NCI-H1105 (cell line): ENCODE measurements at places on chromosomes 6 and 20.
A peak's percentile ranks its signal among the peaks of the same experiment; 100 is the strongest.

GRCh38 chr20:63420359-63421093, 51.9 kb downstream of the KCNQ2 start:
- no peak for DNase-seq

DNA sequence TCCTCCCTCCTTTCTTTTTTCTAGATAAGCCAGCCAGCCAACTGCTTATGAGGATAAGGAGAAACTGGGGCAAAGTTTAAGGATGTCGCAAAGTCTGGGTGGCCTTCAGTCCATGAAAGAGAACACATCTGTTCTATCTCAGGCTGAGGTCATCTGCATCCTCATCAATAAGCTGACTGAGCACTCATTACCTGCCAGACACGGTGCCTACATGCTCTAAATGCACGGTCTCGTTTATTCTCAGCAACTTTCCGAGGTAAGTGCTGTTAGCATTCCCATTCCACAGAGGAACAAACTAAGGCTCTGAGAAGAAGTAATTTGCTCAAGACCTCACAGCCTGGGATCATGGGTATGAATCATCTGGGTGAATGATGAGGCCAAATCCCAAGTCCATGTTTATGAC, 133.1 kb downstream of the BCAS1 start:
- no peak for DNase-seq

GRCh38 chr6:127582777-127583462, 5.9 kb downstream of the C6orf58 start:
- DNase-seq: no peak

GRCh38 chr6:161079566-161080262, 88.1 kb downstream of the MAP3K4 start:
- DNase-seq: no peak

DNA sequence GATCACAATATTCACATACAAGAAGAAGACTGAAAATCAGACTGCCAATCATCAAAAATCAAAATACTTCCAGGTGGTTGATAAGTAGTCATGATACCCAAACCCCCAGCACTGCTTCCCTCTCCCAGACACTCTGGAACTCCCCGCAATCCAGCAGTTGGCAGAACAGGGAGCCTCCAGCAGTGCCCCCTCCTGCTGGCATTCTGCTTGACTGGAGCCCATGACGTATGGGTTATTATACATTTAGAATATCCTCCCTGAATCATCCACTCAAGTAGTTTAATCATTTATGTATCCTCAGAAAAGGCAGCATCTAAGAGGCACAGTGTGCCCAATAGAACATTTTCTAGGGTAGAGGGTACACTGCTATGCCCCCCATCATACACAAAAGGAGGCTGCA, 9.3 kb upstream of the OGFRL1 start:
- DNase-seq: no peak

- no peak for DNase-seq
These were observed at the start of gene ASIP for GRCh38 chr20:34240693-34241615. TSS of gene ASIP (plus strand) at chr20:34241423. CDS start at chr20:34260375, 18,952 bp downstream.

DNA sequence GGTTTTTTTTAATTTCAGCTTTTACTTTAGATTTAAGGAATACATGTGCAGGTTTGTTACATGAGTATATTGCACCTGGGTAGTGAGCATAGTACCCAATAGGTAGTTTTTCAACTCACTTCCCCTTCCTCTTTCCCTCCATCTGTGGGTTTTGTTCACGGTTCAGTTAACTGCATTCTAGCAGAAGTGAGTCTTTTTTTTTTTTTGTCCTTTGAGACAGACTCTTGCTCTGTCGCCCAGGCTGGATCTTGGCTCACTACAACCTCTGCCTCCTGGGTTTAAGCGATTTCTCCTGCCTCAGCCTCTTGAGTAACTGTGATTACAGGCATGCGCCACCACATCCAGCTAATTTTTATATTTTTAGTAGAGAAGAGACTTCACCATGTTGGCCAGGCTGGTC, 8.7 kb downstream of the UBR2 start:
- no peak for DNase-seq

- DNase-seq: no peak
These were observed 42.8 kb upstream of the LOC128125822 start for GRCh38 chr6:63529498-63529897.

DNA sequence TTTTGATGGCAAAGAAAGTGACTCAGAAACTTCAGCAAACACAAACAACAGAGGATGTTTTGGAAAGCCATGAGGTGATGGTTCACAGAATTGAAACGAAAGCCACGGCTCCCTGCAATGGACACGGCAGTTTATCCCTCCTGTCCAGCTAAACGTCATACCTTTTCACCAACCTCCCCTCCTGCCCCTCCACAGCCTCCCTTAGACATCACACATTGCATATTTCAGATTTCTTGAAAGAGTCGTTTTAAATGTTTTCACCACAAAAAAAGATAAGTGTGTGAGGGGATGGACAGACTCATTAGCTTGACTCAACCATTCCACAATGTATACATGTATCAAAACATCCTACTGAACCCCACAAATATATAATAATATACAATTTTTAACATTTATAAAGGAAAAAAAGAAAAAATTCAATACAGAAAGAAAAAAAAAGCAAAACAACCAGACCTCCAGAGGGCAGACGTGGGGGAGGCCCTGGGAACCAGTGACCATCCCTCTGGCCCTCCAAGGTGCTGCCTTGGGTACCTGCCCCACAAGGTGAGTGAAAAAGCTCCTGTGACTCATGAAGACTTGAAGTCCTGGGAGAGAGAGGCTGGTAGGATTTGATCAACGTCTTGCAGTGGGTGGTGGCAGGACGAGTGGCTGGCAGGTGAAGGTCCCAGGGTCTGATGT, 117.2 kb upstream of the THBS2 start:
- DNase-seq: no peak

GRCh38 chr20:39800111-39800510, 838.0 kb downstream of the DHX35 start:
- no peak for DNase-seq

- DNase-seq: no peak
These were observed 31.7 kb upstream of the SPAG4 start for GRCh38 chr20:35583636-35584560.

- peak; percentile 8 for DNase-seq
These were observed 481.5 kb upstream of the JAG1 start for GRCh38 chr20:11155156-11155756.

GRCh38 chr6:125807293-125807692, 16.5 kb downstream of the NCOA7 start:
- no peak for DNase-seq

GRCh38 chr6:25061289-25061936, 125.7 kb upstream of the RIPOR2 start:
- no peak for DNase-seq

DNA sequence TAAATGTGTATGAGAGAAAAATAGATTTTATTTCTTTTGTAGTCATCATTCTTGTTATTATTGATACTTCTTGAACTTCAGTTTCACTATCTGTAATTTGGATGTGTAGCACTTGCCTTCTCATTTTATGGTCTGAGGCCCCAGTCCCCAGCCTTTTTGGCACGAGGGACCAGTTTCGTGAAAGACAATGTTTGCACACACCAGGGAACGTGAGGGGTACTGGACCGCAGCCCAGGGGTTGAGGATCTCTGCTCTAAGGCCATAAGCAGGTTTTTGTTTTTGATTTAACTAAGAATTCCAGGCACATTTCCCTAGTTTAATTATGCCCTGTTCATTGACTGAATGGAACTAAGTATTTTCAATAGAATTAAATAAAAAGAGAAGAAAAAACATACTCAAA, 261.5 kb downstream of the BMP2 start:
- DNase-seq: peak; percentile 13

DNA sequence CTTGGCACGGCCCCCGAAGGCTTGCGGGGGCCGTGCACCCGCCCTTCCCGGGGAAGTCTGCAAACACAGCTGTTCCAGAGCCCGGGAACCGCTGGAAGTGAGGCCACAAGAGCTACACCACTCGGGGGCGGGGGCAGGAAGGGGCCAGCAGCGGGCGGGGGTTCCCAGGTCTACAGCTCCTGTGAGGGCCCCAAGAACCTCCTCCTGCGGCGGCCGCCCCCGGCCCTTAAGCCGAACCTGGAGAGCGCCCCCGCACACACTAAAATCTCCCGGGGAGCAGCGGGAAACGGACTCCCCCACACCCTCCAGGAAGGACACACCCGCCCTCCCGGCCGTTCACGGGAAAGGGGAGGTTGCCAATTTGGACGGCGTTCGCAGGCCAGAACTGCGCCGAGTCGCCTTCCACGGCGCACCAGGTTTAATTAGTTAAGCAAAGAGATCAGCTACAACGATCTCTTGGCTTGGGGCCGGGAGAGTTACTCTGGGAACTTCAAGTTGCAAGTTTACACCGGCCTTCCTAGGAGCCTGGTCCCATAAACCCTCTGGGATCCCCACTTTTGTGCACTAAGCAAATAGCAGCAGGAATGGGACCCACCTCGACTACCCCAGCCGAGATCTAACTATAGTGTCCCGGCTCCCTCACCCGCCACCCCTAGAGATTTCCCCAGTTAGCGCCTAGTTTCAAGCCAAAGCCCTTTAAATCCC, 1.7 kb downstream of the JAG1 start:
- DNase-seq: peak; percentile 38

DNA sequence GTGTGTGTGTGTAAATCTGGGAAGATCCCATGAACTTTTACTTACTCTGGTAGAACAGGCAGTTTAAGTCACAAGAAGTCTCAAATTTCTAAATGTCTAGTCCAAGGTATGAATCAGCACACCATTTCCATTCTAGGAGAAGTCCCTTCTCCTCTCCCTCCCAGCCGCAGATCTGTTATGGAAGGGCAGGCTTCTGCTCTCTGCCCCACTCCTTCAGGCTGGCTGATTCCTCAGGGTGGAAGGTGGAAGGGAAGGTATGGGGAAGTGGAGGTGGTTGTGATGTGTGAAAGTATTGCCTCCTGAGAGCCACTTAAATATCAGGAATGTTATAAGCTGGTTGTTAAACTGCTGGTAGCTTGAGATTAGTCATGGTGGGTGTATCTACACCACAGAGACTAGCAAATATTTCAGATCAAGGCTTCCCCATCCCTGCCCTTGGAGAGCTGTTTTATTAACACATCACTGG, 44.5 kb upstream of the LAMA4 start:
- no peak for DNase-seq

- no peak for DNase-seq
These were observed 43.4 kb downstream of the PLAGL1 start for GRCh38 chr6:143964674-143965081.

DNA sequence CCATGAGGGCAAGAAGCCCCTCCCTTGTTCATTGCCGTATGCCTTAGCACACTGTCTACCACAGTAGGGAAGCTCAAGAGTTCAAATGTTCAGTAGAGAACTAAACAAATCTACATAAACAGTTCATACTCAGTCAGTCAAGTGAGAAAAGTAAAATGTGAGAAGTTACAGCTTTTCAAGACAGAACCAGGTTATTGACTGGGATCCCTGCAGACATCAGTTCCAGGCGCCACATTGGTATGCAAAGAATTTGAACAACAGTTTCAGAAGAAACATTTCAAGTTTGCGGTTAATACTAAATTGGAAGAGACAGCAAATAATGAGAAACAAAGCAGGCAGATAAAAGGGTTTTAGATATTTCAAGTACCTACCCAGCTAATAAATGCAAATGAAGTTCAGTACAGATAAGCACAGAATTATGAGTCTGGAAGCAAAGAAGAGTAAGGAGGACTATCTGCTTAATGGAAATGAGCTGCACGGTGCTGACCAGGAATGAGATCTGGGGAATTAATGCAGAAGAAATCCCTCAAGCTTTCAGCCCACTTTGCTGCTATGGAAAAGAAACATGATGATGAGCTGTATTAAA, 246.2 kb downstream of the HACE1 start:
- no peak for DNase-seq

DNA sequence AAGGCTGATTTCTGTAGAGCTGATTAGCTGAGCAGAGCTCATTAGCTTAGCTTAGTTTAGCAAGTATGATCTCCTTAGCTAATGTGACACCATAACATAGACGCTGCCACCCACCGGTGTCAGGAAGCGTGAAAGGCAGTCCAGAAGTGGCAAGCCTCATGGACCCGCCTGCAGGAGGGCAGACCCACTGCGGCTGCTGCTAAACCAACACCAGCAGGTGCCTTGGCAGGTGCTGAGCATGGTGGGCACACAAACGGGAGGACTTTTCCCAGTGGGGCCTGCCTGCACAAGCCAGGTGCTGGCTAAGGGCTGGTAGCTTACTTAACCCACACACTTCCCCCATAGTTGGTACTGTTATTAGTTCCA, 22.7 kb downstream of the ZDHHC14 start:
- no peak for DNase-seq

DNA sequence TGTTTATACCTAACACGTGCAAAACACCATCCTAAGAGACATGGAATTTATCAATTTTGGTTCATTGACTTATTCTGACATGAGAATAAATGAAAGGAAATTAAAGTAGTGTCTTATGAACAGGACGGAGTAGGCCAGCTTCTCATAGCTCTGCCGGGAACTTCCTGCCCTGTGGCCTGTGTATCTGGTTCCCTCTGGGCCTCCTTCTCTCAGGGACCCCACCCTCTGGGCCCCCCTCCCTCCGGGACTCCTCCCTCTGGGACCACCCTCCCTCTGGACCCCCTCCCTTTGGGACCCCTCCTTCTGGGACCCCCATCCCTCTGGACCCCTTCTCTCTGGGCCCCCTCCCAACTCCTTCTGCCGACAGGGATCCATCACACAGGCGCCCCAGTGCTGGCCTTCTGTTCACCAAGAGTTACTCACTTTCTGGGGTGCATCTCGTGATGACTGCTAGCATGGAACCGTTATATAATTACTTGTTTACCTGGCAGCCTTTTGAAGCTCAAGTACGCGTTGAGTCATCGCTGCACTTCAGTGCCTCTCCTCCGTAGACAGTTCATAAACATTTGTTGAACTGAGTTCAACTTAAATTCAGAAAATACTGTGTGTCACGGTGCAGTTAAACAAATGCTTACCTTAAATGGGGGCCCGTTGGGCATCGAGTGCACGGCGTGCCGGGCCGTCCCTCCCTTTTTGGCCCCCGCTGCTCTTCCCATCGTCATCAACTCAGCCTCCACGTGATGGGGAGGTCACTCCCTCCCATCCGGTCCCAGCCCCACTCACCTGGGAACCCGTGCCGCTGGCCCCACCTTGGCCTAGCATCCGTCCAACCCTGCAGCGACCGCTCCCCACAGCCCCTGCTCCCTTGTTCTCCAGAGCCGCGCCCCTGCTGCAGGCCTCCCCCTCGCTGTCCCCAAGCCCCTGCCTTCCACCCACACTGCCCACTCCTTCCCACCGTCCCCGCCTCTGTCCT, 8.1 kb downstream of the CCR6 start:
- no peak for DNase-seq

GRCh38 chr20:41533537-41534136, 84.5 kb downstream of the CHD6 start:
- no peak for DNase-seq

DNA sequence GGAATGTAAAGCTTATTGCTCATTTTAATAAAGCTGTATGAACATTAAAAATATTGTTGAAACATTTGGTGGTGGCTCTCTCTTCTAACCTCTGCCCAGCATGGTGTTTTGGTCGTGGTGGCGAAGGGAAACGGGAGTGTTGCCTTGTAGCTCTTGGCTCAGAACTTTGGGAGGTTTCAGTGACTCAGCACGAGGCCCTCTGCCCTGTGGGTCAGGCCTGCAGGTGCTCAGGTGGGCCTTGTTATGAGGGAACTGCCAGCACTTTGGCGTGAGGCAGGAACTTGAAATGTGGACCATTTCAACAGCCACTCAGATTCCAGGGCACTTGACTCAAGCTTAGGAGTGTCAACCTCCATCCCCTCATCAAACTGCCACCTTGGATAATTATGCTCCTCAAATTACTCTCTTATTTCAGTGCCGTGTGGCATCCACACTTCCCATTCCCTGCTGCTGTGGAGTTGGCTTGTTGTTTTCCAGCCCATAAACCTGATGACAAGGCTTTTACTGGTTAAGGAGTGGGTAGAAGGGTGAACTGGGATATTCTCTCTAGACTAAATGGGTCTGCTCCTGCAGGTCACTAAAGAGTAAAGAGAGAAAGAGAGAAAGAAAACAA, 36.3 kb downstream of the PRDM1 start:
- DNase-seq: no peak
